Stimulated activated CD4-positive, alpha-beta T cell treated with anti-CD3 and anti-CD28 coated beads, Interleukin-1b, Interleukin-23, amount 100 ng/mL, for 4 hours (primary cell): ENCODE measurements at places on chromosomes 2 and 18.

DNA sequence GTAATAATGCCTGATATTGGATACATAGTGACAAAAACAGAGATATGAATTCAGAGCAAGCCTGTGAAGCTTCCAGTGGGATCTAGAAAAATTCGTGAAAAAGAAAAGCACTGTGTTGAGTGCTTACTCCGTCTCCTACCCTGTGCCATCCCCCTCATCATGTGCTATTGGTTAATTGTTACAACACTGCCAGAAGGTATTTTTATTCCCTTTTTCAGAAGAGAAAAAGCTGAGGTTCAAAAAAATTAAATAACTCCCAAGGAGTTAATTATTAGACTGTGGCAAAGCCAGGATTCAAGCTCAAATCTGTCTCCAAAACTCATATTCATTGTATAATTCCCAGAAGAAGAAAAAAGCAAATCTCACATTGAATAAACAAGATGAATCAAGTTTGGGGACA is 735.5 kb upstream of the ACVR2A start:
- no peak for DNase-seq

DNA sequence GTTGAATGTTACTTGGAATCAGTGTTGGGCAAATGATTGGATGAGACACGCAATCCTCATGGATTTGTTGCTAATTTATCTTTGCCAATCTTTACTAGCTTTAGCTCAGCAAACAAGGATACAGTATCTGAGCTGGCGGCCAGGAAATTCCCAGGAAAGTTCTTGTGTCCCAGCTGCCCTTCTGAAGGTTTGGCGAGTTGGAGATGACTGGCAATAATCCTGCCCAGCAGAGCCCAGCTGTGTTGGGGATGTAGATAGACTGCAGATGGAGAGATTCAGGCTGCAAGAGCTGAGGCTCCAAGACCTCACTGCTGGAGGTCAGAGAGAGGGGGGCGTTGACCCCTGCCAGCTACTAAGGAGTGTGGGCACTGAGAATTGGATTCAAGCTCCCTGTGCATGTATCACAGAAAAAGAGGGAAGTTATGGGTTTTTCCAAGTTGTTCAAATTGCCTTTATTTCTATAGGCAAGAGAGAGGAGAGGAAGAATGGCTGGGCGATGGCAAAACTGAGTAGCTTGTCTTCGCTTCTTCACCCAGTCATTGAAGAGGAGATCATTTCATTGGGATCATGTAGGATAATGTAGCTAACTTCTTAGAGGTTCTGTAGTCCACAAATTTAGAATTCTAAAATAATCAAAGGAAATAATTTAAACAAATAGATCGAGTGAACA is 506.8 kb upstream of the LRATD1 start:
- DNase-seq = no peak

DNA sequence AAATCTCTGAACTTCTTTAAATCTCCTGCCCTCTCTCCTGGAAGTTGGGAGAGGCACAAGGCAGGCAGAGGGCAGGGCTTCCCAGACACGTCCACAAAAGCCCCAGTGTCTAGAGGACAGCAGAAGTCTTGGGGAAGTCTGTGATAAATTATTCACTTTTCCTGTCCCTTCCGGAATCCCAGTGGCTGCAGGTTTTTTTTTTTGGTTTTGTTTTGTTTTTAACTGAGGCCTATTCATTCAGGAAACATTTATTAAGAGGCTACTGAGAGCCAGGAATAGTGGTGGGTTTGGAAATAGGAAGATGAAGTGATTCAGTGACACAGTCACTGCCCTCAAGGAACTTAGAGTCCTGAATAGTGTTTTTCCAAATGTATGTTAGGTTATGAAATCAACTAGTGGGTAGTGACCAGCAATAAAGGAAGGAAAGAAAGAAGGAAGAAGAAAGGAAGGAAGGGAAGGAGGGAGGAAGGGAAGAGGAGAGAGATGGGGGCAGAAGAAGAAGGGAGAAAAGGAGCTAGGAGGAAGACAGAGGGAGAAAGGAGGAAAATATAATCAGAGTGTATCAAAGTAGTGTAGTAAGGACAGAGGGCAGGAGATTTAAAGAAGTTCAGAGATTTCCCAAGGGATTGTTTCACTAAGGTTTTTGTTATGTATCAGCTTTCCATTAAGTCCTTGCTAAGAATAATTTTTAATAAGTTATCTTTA is 98.9 kb upstream of the ZFP36L2 start:
- DNase-seq = no peak

DNA sequence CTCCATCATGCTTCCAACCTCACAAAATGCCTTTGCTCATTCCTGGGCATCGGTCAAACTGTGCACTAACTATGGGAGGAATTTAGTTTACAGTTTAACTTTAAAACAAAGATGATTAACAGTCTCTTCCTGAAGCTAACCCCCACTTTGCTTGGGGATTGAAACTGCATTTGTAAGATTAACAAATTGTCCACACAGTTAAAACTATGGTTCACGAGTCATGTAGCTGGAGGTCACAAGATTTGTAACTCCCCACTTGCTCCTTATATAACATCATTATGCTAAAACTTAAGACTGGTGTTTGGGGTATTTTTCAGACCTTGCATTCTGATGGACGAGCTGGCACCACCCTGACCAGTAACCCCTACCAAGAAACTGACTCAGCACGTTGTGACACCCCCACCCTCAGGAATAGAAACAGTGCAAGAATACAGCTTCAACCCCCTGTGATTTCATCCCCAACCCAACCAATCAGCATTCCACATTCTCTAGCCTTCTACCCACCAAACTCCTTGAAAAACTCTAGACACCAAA is 252.3 kb downstream of the MBD5 start:
- no peak for DNase-seq

GRCh38 chr2:111642586-111643327 is 241.2 kb downstream of the ANAPC1 start:
- no peak for DNase-seq

DNA sequence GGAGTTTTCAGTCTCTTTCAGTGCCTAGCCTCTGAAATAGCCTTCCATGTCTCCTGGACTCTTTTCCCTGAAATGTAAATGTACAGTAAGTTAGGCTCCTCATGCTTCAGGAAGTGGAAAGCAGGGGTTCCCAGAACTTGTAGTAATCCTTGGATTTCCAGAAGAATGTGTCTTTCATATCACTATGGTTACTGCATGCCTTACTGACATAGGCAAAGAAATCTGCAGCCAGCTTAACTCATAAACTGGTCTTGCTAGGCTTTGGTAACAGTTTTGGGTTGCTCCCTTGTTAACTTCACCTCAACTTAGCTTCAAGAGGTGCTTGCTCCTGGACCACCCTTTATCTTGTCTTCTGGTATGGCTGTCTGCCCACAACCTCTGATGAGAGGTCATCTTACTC is 686.8 kb upstream of the DDX18 start:
- DNase-seq = no peak

GRCh38 chr2:78408795-78409118 is 616.7 kb upstream of the REG3G start:
- no peak for DNase-seq

- no peak for DNase-seq
Measured at GRCh38 chr2:71410696-71411095, 42.7 kb upstream of the DYSF start.

DNA sequence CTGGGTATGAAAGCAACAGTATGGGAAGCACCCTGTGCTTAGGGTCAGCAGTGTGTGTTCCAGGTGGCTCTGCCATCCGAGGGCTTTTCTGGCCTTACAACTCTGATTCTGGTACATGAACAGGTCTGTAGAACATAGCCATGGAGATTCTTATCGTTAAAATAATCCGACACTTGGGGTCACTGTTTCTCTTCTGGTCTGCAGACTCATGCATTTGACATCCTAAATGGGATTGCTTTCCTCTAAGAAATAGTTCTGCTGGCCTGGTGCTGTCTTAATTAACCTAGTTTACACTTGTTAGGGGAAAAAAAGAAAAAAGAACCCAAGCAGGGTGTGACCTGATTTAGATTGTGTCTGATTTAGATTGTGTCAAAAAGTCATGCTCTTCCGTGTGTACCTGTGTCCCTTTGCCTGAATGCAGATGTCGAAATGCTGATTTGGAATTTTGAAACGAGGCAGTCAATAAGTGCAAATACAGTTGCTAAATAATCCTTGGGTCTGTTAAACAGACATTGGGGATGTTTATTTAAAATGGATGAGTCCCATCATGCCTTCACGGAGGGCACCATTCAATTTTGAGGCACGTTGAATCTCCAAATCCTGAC is 59.6 kb downstream of the TRPM8 start:
- DNase-seq = no peak

DNA sequence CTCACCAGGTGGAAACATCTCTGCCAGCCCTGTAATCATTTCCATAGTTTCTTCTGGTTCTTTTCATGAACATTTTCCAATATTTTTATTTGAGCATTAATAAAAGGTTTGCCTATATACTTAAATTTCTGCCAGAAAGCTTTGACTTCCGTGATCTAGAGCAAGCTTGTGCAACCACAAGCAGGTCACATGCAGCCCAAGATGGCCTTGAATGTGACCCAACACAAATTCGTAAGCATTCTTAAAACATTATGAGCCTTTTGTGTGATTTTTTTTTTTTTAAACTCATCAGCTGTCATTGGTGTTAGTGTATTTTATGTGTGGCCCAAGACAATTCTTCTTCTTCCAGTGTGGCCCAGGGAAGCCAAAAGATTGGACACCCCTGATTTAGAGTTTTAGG is 51.6 kb downstream of the NEDD4L start:
- no peak for DNase-seq

DNA sequence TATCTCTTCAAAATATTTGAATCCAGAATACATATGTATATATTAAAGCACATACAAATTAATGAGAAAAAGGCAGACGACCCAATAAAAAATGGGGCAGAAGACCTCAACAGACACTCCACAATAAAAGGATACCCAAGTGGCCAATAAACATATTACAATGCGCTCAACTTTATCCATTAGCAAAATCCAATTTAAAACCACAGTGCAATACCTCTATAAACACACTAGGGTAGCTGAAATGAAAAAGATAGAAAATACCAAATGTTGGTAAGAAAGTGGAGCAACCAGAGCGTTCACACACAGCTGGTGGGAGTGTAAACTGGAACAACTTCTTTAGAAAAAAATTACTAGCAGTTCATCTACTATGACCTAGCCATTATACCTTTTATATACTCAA is 75.3 kb downstream of the CCDC148 start:
- no peak for DNase-seq

DNA sequence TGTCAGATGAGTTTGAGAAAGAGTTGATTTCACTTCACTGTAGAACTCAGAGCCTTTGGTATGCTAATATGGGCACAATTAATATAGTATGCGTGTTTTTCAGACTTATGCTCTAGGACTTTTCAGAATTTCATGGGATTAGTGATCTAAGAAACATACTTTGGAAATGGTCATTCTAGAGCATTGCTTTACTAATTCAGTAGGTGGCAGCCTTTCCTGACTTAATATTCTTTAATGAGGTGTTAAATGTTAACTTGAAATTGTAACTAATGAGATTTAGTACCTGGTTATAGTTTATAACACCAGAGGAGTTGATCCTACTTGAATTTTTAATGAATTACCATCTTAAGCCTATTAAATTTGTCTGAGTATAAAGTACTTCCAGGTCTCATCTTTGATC is 28.4 kb downstream of the ACTR2 start:
- no peak for DNase-seq

DNA sequence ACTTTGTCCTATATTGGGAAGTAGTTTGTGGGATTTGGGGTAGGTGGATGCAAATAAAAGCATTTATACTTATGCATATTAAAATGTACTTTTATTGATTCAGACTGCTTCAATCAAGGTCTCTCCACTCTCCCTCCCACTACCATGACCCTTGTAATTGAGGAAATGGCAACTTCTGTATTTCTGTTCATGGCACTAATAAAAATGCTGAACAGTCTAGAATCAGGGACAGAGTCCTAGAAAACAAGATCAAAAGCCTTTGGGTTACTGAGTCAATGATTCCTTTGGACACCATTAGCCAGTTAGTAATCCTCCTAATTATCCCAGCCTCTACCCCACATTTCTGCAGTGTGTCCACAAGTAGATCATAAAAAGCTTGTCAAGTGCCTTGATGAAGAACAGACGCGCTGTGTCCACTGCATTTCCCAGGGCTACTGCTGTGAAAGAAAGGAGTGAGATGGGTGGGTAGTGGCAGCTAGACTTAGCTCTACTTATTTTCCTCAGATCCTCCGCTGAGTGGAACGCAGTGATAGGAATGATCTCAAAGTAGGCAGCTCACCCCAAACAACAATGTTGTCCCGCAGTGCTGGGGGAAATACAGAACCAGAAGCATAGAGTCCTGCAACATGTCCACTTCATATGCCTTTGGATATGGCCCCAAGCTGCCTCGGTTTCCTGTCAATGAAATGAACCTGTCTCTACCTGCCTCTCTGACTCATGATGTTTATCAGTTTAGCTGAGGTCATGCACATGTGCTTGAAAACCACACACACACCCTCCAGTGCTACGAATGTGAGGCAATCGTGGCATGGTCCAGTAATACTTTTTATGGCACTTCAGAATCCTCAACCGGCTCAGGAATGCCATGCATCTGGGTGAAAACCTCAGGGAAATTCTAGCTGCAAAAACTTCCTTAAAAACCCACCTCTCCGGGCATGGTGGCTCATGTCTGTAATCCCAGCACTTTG is 115.5 kb downstream of the COL6A3 start:
- no peak for DNase-seq
